ENCODE measurements at places on chromosomes 1 and 21.
A peak's percentile ranks its signal among the peaks of the same experiment; 100 is the strongest.

DNA sequence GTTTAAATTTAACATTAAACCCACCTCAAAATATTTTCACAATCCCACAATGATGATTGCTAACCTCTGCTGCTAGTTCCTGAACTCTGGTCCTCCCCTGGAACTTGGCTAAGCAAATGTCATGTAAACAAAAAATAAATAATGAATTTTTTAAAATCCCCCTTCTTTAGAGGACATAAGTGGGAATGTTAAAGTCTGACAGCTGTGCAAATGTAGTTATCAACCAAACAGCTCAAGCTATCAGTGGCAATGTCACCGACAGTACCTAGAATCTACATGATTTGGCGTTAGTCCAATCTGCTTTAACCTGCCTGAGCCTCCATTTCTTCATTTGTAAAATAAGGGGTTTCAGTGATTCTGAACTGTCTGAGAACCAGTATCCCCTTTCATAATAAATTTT is 67.7 kb downstream of the GDAP2 start:
- no peak for DNase-seq

DNA sequence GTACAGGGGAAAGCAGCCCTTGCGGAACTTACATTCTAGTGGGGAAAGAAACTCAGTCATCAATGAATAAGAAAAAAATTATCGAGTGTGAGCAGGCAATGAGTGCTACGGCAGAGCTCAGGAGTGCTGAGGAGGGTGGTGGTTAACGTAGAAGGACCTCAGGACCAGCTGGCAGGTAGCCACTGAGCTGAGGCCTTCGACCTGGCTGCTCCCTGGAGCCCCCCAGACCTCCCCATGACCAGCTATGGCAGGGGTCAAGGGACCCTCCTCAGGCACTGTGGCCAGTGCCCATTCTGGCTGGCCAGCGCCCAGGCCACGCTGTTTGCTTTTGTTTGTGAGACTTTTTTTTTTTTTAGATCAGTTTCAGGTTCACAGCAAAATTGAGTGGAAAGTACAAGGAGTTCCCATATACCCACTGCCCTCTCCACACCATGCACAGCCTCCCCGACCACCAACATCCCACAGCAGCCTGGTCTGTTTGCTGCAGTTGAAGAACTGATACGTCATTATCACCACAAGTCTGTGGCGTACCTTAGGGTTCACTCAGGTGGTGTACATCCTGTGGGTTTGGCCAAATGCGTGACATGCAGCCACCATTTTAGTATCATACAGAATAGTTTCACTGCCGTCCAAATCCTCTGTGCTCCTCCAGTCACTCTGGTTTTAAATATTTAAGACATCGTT is 11.8 kb upstream of the TTC22 start:
- DNase-seq, result no peak

- DNase-seq, result no peak
Observed at GRCh38 chr1:3160647-3161145, 91.7 kb downstream of the PRDM16 start.

DNA sequence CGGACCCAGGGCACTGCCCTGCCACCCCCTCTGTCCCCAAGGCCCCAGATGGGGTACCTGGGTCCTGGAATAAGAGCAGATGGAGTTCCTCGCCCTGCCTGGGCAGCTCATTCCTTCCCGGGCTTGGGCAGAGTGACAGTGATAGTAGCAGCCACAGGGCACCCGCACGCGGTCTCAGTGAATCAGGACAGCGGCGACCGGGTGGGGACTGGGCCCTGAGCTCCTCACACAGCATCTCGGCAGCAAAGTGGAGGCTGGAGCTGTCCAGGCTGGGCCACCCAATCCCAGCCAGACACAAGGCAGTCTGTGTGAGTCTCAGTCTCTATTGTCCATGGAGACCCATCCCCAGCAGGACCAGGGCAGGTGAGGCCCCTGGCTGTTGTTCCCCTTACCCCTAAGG is 37.4 kb upstream of the CCDC27 start:
- DNase-seq, result no peak

- DNase-seq, result no peak
Observed at GRCh38 chr21:44946254-44947041, 6.6 kb downstream of the SLX9 start.

GRCh38 chr1:35120458-35121133 is 41.4 kb downstream of the ZMYM1 start:
- no peak for DNase-seq

- DNase-seq, result no peak
Observed at GRCh38 chr1:24779689-24780464, 34.6 kb downstream of the CLIC4 start.

GRCh38 chr1:245538671-245539070 is 383.9 kb downstream of the KIF26B start:
- no peak for DNase-seq

GRCh38 chr1:57162607-57163261 is 196.9 kb upstream of the C8B start:
- no peak for DNase-seq

DNA sequence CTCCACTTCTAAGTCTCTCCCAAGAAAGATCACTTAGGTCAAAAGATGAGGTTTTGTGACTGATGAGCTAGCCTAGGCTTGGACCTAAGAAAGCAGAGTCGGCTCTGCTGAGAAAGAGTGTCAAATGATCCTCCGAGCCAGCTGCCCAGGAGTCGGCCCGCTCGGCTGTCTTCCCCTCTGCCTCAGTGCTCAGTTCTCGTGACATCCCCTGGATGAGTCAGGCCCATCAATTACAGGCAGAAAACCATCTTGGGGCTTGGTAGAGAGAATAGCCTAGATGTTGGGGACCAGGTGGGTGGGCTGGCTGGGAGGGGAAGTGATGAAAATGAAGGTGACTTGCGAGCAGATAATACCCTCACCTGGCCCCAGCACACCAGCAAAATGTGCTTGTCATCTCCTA is 60.5 kb downstream of the SLC66A1 start:
- DNase-seq, result no peak

GRCh38 chr1:89588480-89588879 is 44.4 kb upstream of the LRRC8C start:
- DNase-seq, result no peak

GRCh38 chr1:45200435-45200834 is 6.0 kb downstream of the ZSWIM5 start:
- DNase-seq, result no peak

DNA sequence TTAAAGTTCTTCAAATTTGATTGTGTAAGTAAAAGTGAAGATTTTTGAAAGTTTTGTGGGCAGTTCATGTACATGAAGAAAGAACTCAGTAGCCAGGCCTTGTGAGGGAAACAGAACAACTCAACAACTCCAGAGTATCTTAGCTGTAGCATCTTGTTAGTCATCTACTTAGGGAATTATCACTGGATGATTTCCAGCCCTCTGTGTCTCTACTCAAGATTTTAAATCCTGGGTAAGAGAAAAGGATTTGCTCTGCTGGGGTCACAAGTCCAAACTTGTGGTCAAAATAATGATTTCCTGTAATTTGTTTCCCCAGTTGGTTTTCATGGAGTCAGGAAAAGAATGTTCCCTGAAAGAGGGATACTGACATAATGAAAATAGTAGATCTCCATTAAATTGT is 8.2 kb downstream of the OR10T2 start:
- no peak for DNase-seq

GRCh38 chr1:159168043-159168442 is 3.4 kb upstream of the CADM3 start:
- DNase-seq, result no peak

GRCh38 chr21:37622755-37623154 is 256.2 kb downstream of the DYRK1A start:
- no peak for DNase-seq

DNA sequence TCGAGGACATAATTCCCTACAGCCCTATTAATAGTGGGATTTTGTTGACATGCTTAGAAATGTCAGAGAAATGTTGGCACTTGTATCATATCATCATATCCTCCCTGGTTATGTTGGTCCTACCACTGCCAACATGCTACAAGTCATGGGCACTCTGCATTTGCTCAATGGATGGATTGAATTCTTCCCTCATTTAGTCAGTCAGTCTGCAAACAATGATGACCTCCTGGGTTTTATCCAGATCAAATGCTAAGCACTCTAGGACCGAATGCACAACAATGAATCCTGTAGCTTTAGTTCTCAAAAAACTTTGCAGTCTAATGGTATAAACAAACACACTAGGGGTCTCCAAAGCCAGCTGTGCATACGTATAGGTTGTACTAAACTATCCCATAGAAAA is 357.2 kb upstream of the DPYD start:
- no peak for DNase-seq

DNA sequence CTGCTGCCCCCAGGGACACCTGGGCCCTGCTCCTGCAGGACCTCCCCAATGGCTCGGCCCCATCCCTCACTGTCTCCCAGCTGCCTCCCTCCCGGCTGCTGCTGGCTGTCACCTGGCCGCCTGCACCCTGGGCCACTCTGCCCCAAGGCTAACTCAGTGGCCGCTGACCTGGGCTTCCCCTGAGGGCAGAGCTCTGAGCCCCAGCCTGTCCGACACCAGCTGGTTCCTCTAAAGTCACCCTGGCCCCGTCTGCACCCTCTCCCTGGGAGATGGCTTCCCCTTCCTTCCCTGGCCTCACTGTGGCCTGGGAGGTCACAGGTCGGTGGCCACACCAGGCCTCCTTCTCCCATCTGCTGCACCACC is 15.0 kb downstream of the ITGB2 start:
- DNase-seq, result no peak

- no peak for DNase-seq
Observed at GRCh38 chr1:169928438-169929209, 34.9 kb upstream of the SCYL3 start.

GRCh38 chr1:225465793-225466517 is 38.1 kb upstream of the LBR start:
- DNase-seq, result no peak

- DNase-seq, result no peak
Observed at GRCh38 chr1:87595384-87595781, 266.7 kb downstream of the LMO4 start.

- DNase-seq, result peak; percentile 15
Observed at GRCh38 chr21:25895565-25896205, 160.9 kb downstream of the GABPA start.

DNA sequence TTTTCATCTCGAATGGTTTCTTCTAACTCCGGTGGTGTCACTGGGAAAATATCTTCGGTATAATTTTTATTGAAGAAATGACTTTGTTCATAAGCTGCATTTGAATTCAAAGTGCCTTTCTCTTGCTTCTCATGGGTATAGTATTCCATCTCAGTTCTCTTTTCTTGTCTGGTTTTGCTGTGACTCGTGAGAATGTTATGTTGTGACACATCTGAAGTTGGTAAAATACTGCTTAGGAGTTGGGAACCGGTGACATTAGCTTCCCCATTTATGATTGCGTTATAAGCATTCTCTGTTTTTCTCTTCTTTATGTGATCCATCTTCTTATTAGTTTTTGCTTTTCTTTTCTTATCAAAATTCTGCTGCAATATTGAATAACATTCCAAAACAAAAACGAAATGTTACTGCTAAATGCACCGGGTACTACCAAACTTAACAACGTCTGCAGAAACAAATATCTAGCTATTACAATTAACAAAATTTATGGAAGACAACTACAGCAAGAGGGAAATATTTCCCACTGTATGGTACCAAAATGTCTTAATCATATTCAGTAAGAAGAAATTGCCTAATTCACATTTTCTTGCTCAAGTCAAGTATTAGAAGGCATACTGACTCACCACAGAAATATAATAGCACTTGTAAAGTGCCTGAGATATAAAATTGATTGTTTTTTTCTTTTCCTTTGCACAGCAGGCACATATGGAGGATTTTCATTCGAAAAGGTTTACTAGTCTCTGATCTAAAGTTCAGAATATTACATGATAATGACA is 15.5 kb downstream of the LRIF1 start:
- DNase-seq, result no peak

DNA sequence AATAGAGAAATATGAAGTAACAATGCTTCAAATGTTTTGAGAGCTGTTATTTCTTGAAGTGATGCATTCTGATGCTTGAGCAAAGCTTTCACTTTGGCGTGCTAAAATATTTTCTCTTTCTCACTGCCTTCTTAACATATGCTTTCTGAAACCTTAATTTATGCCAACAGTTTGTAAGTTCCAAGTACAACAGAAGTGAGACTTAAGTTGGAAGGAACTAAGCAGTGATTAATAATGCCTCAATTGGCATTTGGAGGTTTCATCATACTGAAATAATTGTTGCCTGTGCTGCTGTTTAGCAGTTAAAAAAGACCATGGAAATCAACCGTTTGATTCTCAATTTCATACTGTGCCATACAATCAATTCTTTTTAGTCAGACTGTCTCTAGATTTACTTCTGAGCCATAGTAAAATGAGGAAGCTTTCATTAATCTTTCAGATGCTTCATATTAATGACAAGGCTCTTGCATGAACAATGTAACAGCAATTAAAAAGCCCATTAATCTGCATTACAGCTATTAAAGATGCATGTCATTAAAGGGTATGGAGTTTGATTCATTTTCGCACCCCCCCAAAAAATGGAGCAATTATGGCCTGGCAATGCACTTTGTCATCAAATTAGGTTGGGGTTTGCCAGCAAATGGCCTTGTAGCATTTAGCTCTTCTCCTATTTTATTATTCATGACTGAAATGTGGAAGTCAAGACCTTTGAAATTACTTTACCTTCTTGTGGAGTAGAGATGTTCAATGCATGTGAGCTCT is 375.3 kb downstream of the USH2A start:
- DNase-seq, result no peak

DNA sequence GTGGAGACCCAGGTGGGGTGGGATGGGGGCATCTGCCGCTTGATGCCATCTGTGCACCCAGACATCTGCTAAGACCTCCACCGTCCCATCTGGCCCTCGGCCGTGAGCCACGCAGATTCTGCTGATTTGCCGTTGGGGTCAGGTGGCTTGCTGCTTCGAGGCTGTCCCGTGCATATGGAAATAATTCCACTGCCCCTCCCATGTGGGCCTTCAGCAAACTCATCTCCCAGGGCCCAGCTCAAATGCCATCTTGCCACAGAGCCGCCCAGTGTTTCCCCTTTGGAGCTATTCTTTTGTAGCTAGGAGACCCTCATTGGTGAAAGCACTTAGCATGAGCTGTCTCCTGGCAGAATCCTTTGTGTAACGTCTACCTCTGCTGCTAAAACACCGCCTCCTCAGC is 99.8 kb downstream of the KAZN start:
- DNase-seq, result no peak

- DNase-seq, result no peak
Observed at GRCh38 chr1:156167536-156167935, 14.2 kb downstream of the SEMA4A start.

DNA sequence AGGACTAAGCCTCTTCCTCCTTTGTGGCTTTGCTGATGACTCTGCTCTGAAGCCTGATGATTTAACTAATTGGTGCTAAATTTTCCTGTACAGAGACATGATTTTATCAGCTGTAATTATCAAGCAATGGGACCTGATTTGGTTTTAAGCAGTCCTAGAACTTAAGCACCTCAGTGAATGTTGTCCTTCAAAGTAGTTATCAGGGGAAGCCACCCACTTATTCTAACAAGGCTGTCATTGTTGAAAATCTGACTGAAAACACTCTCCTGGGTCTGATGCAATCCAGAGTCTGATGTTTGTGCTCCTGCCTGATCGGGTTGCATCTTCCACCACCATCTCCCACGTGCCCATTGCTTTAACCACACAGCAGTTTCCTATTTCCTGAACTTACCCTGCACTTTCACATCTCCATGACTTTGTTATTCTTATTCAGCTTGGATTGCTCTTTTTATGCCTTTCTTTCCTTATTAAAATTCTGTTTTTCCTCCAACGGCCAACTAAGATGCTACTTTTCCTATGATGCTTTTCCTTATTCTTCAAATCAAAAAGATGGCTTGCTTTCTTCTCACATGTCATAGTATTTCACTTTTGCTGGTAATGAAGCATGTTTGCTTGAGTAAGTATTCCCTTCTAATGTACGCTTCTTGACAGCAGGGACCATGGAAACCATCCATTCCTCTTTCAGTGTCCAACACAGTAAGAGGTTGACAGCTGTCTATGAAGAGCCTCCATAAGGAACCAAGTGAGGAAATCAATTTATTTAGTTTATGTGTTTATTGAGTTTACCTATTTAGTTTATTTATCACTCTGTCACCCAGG is 55.0 kb downstream of the S1PR1 start:
- DNase-seq, result peak; percentile 34

Measured in activated naive CD4-positive, alpha-beta T cell treated with anti-CD3 and anti-CD28 coated beads, Interleukin-2, amount 50 U/mL, for 16 hours (primary cell).